ENCODE measurements at places on chromosomes 1 and 21.

GRCh38 chr1:154433161-154433764 lies 28.1 kb downstream of the IL6R start:
- DNase-seq = no peak

DNA sequence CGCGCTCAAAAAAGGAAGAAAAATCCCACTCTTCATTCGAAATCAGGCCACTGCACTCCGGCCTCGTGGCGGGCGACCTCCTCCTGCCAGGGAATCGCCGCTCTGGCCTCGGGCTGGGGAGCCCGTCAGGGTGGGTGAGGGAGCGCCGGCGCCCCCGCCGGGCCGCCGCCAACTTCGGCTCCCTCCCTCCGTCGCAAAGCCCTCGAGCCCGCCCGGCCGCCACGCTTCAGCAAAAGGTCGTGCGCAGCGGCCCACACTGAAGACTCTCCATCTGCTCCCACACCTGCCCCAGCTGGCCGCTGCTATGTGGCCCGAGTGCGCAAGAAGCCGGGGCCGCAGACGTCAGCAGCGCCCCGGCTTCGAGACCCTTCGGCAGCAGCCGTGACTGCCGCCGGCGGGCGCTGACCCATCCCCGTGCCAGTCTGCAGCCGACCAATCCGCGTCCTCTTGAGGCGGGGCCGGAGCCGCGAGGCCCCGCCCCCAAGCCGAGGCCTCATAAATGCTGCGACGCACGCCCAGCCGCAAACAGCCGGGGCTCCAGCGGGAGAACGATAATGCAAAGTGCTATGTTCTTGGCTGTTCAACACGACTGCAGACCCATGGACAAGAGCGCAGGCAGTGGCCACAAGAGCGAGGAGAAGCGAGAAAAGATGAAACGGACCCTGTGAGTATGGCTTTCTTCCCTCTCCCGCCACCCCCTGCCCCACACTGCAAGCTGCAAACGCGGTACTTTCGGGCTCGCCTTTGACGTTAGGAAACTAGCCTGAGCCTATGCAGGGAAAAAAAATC lies at the start of gene RGS2:
TSS of gene RGS2 (plus strand) at position 522 of the 789 bp plus-strand sequence. CDS start at position 555, 33 bp downstream.
- peak; percentile 95 for DNase-seq

GRCh38 chr1:180482425-180483275 lies 19.7 kb downstream of the ACBD6 start:
- no peak for DNase-seq

- no peak for DNase-seq
Observed at GRCh38 chr1:39833621-39834385, 45.1 kb upstream of the BMP8B start.

GRCh38 chr21:26512664-26513063 lies 60.4 kb downstream of the CYYR1 start:
- no peak for DNase-seq

DNA sequence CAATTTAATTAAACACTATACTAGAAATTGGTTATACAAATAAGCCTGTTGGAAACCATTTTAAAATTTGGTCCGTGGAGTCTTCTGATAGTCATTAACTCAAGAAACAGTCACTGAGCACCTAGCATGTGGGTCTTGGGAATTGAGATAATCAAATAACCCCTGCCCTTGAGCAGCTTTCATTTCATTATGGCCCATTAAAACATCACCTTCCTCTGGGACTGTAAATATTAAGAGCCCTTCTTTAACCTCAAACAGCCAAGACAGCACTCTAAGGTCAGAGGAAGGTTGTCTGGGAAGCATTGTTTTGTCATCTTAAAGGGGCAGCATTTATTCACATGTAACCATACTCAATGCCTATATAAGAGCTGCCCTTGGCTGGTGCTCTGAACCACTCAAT lies 610.3 kb upstream of the USP24 start:
- DNase-seq = no peak

GRCh38 chr1:84705513-84705912 lies 15.3 kb upstream of the SSX2IP start:
- DNase-seq = no peak

GRCh38 chr1:156726549-156727226 lies 1.6 kb upstream of the METTL25B start:
- peak; percentile 71 for DNase-seq

GRCh38 chr1:108007070-108007469 lies 42.1 kb upstream of the VAV3 start:
- no peak for DNase-seq

DNA sequence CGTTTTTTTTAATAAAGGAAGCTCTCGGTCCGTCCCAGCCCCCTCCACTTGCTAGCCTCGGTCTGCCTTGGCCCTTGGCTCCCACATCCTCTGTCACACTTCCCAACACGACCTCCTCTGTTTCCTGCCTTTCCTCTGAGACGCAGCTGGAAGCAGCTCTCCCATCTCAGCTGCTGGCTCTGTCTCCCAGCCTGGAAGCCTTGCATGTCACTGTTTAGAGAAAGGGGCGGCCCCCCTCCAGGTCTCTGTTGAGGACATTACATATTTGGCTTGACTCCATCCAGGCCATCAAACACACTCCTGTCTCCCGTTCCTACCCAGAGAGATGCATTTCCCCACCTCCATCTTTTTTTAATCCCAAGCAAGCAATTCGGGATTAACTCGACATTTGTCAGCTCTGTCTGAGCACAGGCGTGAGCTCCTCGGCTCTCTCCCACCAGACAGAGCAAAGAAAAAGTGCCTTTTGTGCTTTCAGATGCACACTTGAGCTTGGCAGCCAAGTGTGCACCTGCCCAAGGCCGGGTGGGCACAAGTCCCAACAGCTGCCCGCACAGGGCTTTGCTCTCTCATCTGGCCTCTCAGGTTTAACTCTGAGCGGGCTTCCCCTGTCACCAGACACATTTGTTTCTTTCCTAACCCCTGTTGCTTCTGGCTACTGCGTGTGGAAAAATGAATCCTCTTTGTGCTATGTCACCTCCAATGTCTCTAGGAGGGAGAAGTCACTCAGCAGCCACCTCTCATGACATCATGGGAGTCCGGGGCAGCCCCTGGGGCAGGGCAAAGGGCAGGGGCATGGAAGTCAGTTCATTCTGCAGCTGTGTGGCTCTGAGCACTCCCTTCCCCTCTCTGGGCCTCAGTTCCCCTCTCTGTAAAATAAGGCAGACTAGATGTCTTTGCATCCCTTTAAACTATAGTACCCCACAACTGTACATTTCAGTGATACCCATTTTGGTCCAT lies 108.3 kb downstream of the KCND3 start:
- DNase-seq = no peak

DNA sequence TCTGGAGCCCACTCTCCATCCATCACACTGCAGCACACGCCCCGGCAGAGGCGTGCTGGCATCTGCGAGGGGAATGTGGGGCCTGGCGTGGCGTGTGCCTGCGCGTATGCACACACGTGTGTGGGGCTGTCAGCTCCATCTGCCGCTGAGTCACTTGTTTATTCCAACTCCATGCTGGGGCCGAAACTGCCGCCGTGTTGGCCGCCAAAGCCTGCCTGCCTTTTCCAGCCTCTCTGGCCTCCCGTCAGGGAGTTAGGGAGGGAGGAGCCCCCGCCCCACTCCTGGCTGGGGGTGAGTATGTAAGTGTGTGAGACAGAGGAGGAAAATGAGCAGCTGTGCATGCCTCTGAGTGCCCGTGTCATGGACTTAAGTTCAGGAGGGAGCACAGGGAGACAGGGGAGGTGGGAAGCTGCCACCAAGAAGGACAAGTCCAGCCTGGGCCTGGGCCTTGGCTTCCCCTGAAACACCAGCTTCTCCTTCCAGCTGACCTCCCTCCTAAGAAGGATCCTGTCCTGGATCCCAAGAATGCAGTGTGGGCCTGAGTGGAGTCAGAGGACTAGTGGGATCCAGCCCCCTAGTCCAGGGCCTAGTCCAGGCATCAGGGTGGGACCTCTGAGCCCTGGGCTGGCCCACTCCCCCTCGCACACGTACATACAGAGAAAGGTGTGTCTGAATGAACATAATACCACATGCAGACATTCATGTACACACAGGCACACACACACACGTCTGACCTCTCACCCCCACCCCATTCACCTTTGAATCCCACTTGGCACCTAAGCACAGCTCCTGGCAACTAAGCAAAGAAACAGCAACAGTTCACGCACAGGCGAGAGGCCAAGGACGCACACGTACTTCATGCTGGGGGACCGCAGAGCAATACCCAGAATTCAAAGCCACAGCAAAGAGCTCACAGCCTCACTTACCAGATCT lies 24.7 kb downstream of the MEF2D start:
- DNase-seq = no peak

DNA sequence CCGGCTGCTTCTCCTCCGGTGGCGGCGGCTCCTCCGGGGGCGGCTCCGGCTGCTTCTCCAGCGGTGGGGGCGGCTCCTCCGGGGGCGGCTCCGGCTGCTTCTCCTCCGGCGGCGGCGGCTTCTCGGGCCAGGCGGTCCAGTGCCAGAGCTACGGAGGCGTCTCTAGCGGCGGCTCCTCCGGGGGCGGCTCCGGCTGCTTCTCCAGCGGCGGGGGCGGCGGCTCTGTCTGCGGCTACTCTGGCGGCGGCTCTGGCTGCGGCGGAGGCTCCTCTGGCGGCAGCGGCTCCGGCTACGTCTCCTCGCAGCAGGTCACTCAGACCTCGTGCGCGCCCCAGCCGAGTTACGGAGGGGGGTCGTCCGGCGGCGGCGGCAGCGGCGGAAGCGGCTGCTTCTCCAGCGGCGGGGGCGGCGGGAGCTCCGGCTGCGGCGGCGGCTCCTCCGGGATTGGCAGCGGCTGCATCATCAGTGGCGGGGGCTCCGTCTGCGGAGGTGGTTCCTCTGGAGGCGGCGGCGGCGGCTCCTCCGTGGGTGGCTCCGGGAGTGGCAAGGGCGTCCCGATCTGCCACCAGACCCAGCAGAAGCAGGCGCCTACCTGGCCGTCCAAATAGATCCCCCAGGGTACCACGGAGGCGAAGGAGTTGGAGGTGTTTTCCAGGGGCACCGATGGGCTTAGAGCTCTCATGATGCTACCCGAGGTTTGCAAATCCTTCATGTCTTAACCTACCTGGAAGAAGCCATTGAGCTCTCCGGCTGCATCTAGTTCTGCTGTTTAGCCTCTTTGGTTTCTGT lies 2.0 kb downstream of the LORICRIN start:
- DNase-seq = peak; percentile 29

DNA sequence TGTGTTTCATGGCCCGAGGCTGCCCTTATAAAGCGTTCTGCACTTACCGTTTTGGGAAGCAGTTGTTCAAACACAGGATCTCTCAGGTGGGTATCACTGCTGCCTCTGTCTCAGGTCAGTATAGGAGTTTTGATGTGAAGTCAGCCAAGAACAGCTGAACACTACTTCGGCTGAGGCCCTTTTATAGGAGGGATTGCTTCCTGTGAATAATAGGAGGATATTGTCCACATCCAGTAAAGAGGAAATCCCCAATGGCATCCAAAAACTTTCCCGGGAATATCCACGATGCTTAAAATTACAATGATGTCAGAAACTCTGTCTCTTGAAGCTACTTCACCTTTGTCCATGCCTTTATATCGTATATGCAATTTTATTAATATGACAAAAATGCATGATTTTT lies at the start of gene SELE:
TSS of gene SELE (minus strand) at position 156 of the 400 bp plus-strand sequence. CDS start 467 bp downstream, outside the sequence.
- no peak for DNase-seq

DNA sequence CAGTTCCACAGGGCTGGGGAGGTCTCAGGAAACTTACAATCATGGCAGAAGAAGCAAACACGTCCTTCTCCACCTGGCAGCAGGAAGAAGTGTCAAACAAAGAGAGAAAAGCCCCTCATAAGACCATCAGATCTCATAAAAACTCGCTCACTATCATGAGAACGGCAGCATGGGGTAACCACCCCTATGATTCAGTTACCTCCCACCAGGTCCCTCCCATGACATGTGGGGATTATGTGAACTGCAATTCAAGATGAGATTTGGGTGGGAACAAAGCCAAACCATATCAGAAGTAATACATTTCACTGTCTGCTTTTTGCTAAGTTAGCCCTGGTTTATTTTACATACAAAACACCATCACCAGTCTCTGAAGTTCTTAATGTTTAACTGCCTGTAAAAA lies 68.5 kb downstream of the RBM11 start:
- DNase-seq = no peak

DNA sequence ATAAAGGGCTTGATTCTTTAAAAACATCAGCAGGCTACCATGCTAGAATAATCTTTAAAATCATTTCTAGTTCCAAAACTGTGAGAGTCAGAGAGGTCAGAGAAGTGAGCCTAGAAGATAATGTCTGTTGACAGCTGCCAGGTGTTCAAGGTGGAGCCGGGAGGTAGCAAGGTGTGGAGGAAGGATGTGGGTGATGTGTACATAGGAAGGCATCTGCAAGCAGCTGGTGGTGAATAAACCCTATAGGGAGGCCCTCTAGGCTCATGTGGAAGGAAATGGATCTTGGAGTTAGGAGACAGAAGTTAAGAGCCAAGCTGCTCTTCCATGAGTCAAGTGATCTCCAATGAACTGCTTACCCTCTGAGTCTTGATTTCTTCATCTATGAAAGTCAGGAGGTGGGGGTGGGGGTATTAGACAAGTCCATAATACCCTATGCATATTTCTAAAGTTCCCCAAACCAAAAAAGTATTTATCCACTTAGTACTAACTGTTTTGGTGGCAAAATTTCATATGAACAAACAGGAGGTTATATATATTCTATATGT lies 266.3 kb downstream of the RHOU start:
- DNase-seq = no peak

DNA sequence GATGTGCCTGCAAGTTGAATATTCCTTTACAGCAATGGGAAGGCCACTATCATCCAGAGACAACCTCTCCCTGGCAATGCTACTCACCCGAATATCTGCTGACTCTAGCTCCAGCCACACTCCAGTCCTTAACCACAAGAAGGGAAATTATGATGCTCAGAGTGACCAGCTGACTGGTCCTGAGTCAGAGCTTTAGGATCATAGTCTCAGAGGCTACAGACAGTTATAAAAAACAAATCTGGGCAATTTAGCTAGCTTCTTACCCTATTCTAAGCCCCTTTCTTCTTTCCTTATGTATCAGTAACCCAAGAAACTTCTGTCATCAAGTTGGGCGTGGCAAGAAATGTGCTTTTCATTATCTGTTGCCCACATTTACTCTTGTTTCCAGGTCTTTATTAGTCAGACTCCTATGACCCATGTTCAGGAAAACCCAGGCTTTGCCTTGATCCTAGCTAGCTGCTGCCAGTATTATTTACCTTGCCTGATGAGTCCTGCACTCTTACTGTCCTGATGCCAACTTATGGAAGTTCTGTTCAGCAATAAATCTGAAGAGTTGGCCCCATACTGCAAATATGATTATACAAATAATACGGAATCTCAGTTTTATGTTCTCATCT lies 207.0 kb downstream of the TTLL7 start:
- DNase-seq = no peak

- no peak for DNase-seq
Observed at GRCh38 chr1:37393173-37394120, 80.9 kb upstream of the ZC3H12A start.

DNA sequence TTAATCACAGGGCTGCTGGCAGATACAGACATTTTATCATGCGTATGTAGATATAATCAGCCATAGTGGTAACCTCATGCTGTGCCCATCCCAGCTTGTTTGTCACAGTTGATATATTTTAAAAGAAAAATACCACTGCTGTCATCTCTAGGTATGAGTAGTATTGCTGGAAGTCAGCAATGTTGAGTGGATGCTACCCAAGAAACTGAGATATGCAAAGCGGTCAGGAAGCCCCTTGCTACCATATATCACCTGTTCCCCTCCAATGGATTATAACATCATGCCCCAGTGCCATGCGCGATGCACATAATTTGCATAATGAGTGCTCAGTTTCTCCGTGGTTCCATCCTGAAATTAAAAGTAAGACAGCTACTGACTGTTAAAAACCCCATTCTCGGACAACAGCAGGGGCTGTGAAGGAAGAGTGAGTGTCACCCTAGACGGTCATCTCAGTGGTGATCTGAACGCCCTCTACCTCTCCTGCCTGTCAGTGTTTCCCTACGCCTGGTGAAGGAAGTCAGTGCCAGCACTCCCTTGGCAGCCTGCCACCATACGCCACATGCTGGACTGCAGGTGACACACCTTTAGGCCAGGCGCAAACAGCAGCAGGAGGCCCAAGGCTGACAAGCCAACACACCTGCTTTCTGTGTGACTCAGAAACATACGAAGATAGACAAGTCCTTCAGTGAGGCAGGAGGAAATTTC lies 2.7 kb downstream of the IL10RB start:
- DNase-seq = no peak
